ENCODE measurements at places on chromosomes 3 and 15.
A peak's percentile ranks its signal among the peaks of the same experiment; 100 is the strongest.

DNA sequence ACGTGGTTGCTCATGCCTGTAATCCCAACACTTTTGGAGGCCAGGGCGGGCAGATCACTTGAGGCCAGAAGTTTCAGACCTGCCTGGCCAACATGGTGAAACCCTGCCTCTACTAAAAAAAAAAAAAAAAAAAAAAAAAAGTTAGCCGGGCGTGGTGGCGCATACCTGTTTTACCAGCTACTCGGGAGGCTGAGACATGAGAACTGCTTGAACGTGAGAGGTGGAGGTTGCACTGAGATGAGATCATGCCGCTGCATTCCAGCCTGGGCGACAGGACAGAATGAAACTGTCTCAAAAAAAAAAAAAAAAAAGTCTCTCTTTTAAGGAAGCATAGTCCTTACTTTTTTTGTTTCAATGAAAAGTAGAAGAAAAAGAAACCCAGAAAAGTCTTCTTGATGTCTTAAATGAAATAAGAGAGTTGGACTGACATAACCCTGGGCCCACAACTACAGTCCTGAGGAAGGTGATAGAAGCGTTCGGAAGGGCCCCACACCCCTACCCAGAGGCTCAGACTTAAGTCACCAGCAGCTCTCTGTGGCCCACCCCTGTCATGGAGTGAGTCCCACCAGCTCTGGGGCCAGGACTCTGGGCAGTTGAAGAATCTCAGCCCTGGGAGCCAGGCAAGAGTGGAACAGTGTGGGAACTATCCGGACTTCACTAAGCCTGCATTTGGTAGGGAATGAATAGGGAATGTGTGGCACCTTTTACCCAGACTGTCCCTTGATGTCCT, 2.6 kb downstream of the NME9 start:
- no peak for DNase-seq

DNA sequence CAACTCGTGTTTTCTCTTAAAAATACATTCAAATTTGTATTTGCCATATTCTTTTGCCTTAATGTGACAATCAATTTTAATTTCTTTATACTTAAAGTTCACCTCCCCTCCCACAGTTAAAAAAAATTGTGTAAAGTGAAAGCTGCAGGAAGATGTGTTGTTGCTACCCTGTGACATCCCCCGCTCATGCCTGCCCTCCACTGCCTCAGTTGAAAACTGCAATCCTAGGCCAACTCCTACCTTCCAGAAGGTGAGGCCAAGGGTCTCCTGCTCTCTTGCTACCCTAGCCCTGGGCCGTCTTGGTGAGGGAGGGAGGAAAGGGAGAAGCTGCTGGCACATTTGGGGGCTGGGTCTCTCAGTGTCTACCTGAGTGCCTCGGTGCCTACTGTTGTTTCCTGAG, 57.0 kb upstream of the CMTM7 start:
- DNase-seq: no peak

DNA sequence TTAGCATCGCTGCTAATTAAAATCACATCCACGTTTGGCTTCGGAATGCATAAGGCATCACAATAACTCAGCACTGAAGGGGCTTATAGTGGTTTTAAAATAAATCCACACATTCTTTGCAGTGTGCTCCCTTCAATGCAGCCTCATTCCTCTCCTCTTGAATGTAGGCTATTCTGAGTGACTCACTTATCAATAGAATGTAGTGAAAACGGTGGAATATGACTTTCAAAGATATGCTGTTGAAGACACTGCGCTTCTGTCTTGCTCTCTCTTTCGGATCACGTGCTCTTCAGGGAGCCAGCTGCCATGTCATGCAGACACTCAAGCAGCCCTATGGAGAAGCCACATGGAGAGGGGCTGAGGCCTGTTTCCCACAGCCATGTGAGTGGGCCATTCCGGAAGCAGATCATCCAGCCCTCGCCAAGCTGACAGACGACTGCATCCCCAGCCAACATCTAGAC, 87.4 kb downstream of the CRYGS start:
- DNase-seq: no peak

GRCh38 chr3:44721231-44722102, 8.0 kb upstream of the ZNF501 start:
- no peak for DNase-seq

DNA sequence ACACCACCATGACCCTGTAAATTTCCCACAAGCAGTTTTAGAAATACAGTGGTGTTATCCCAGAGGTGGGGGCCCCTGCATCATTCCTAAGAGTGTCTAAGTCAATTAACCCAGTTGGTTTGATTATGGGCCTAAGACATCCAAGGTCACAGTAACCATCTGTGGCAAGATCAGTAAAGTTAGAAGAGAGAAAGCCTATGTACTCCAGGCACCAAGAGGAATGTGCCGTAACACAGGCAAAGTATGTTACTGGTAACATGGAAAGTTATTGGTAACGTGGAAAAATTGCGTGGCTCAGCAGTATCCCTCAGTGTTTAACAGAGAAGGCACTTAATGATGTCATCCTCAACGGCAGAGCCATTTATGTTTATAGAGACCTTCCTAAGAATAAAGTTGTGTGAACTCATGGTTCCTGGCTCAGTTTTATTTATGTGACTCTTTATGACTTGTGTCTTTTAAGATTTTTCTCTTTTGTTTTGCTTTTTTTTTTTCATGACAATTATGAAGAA, 144.1 kb upstream of the RASGRP1 start:
- peak; percentile 17 for DNase-seq

- DNase-seq: peak; percentile 54
Measured at GRCh38 chr3:100158918-100159330, 44.6 kb upstream of the FILIP1L start.

- no peak for DNase-seq
Measured at GRCh38 chr15:74349241-74349778, 18.1 kb downstream of the CYP11A1 start.

DNA sequence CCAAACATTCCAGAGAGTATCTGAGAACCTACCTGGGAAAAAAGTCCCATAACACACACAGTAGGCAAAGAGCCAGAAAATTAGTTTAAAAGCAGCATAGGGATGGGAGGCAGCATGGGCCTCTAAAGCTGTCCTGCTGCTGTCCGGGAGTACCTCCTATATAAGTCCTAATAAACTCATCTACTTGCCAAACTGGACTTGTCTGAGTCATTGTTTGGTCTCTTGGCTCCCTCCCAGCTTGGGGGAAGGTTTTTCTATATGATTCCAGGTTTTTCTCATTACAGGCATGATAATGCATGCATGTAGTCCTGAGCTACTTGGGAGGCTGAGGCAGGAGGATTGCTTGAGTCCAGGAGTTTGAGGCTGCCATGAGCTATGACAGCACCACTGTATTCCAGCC, 17.5 kb upstream of the HACD2 start:
- peak; percentile 53 for DNase-seq

DNA sequence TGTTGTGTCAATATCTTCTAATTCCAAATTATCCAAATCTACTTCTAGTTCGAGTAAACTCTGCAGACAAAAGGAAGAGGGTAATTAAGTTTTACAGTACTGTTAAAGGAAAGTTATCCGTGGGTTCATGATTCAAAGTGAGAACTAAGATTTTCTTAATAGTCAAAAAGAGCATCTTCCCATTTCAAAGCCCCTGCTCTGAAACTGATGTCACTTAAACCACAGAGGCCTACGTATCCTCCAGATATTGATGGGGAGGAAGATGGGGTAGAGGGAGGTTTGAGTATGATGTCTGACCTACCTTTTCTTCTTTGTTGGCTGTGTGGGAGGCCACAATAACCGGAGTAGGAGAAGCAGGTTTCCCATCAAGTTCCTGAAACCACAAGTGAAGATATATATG, 14.1 kb downstream of the MRPS22 start:
- DNase-seq: no peak

DNA sequence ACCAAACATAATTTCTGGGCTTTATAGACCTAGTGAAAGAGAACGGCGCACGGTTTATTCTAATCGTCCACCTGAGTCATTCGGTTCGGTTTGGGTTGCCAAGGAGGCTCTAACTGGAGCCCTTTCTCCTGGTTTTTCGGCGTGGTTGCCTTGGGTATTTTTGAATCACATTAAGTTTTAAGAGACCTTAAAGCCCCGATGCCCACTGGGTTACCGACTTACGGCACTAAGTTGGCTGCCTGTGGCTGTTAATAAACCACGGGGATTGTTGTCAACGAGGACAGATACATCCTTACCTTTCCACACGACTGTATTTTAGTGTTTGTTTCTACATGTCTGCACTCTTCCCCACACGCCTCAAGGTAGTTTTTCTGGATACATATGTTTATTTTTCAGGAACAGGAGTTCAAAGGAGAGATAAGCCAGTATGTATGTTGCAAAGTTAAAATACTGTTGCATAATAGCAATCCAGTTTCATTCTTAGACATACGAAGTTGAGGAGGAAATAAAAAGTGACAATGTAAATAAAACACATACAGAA, 1.2 kb upstream of the ANP32A start:
- peak; percentile 58 for DNase-seq

DNA sequence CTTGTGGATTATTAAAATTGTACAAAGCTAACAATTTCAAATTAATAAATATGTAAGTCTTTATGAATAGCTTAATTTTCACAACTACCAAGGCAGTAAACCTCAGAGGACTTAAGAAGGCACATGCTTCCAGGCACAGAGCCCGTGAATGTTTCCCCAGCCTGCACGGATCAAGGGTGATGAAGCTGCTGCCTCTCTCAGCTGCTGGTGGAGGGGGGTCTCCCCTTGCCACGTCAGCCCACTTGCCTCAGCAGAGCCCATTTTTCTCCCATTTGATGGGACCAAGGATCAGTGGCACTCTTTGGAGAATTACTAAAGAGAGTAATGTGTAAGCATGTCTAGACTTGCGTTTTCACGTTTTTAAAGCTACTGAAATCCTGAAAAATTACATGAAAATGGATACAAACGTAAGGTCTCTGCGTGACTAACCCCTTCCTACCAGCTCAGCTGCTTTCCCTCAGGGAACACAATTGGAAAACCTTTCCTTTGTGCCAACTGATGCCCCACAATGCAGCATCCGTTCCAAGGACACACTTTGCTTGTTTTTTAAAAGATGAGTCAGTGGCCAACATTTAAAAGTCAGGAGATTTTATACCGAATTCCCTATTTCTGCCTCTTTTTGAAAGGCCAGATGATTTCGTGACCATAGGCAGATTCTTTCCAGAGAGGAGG, 494.1 kb downstream of the GABRG3 start:
- DNase-seq: no peak

DNA sequence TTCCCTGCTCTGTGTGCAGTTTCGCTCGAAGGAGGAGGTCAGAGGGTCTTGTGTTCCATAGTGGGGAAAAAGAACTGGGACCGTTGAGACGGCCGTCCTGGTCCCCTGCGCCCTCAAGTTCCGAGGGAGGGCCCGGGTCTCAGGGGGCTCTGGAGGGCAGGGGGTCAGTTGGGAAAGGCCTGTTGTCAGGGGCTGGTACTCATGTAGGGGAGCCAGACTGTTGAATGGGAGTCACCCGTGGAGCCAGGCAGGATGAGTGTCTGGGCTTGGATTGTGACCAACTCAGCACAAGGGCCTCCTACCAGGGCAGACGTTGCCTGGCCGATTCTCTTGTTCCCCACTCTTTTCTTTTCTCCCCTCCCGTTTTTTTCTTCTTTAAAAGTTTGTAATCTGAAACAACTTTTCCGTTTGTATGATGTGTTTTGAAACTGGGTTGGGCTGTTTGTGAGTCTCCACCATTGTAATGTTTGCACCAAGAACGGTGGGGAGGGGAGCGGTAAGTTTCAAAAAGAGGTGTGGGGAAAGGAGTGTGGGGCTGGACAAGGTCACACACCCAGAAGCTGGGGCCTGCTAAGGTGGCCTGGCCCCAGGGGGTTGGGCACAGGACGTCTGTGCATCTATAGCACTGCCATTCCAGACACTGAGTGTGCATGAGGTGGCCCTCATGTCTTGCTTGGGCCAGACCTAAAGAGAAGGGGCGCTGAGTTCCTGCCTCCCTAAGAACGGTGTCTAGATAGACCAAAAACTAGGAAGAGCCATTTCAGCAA, 1.1 kb downstream of the CMTM7 start:
- DNase-seq: peak; percentile 86

- DNase-seq: no peak
Measured at GRCh38 chr3:117817103-117817502, 1107.5 kb downstream of the TUSC7 start.

DNA sequence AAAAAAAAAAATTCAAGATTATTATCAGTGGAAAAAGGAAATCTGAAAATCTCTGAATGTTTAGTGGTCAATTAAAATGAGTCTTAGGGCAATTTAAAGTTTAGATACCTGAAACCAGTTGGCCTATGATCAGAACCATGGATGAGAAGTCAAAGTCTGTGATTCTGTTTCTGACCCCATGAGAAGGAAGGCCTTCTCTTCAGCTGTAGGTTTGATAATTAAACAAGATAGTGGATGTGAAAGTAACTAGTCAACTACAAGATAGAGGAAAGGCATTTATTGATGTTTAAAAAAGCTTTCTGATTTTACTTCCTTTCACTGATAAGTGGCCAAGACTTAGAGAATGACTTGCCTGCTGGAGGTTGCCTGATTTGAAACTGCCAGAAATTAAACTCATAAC, 8.7 kb downstream of the PLS1 start:
- DNase-seq: no peak

GRCh38 chr3:152093901-152094300, 174.8 kb upstream of the MBNL1 start:
- DNase-seq: no peak

DNA sequence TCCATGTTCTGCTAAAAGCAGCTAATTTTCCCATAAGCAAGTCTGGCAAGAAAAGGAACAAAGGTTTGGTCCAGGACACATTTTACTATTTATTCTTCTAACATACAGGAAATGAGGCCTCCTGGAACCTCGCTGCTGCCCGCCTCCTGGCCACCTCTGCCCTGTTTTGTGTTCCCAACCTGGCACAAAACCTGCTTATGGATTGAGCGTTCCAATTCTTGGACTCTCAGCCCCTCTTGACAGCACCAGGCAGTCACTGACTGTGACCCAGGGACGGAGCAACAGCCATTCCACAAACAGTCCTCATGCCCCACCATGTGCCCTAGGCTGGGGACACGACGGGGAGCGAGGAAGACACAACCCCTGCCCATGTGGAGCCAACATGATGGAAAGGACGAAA, 11.6 kb upstream of the SSUH2 start:
- DNase-seq: no peak

GRCh38 chr15:38207621-38208020, 45.0 kb upstream of the SPRED1 start:
- DNase-seq: no peak

Measured in adipocyte (in vitro differentiated cells).